ENCODE measurements at places on chromosomes 3 and 15.

DNA sequence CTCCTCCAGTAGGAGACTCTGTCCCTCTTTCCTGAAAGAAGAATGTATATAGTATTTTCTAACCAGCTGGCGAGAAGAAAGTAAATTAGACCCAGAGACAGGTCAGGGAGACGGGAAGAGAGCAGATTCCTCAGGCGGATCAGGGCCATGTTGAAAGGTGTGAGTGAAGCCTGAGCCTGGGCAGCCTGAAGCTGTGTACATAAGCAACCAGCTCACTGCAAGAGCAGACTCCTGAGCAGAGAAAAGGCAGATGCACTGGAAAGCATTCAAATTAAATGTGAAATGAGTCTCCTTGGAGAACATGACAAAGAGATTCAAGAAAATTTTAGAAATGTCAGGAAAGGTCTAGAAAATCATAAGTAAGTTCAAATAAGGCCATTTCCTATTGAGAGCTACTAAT is 165.8 kb downstream of the GOLIM4 start:
- no peak for DNase-seq

DNA sequence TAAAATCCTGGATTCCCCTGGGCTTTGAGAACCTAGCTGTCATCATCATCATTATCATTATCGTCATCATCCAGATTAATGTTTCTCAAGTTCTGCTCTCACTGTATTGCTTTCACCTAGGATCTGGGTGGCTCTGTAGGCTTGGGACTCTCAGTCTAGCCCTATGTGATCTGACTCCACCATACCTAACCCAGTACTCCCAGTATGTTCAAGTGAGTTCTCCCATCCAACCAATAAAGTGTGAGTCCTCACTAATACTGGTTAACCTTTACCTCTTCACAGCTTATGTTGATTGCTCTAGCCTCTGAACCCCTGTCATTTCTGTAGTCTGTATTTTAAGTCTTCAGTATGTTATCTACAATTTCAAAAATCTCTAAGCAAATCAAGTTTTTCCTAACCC is 102.3 kb downstream of the NECTIN3 start:
- no peak for DNase-seq

DNA sequence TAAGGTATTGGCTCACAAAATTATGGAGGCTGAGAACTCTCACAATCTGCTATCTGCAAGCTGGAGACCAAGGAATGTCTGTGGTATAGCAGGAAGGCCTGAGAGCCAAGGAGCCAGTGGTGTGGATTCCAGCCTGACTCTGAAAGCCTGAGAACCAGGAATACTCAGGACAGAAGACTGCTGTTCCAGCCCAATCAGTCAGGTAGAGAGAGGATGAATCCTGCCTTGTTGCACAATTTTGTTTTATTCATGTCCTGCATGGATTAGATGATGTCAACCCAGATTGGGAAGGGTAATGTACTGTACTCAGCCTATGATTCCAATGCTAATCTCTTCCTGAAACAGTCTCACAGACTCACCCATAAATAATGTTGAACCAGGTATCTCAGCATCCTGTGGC is 312.4 kb upstream of the KCNMB2 start:
- no peak for DNase-seq

- DNase-seq = no peak
These were observed 33.1 kb downstream of the TBC1D5 start for GRCh38 chr3:17709236-17709810.

Data from eye (tissue), 1 donor.